ENCODE measurements at places on chromosomes 16 and 17. TPM values are rescaled to one million over a fixed set of nuclear protein-coding genes. Genes with fewer than 3 reads are reported as not detected.

ADPRM gene
- 19.5 TPM for total RNA-seq

SDR42E2 gene
- total RNA-seq, result under 0.01 TPM

CRISPLD2 gene
- total RNA-seq, result 82.6 TPM

CTF1 gene
- total RNA-seq, result 1.7 TPM

ST6GALNAC2 gene
- total RNA-seq, result 1.0 TPM

DLX4 gene
- not detected for total RNA-seq

CLEC3A gene
- not detected for total RNA-seq

MAPK7 gene
- 12.4 TPM for total RNA-seq

ZCCHC14 gene
- total RNA-seq, result 11.0 TPM

OTOP2 gene
- not detected for total RNA-seq

TBC1D3K gene
- total RNA-seq, result under 0.01 TPM

MYH1 gene
- total RNA-seq, result 0.09 TPM

LITAFD gene
- total RNA-seq, result not detected

TPSD1 gene
- total RNA-seq, result not detected

WDR45B gene
- total RNA-seq, result 56.2 TPM

UMOD gene
- total RNA-seq, result not detected

C16orf89 gene
- 3.3 TPM for total RNA-seq

SEPTIN12 gene
- total RNA-seq, result not detected

PKMYT1 gene
- 0.28 TPM for total RNA-seq

TBC1D3 gene
- not detected for total RNA-seq

NPIPB12 gene
- 7.3 TPM for total RNA-seq

SEZ6L2 gene
- 7.0 TPM for total RNA-seq

ALOX15 gene
- total RNA-seq, result not detected

CNTD1 gene
- 0.14 TPM for total RNA-seq

DHRS7B gene
- total RNA-seq, result 14.6 TPM

VASN gene
- total RNA-seq, result 86.0 TPM

CCDC200 gene
- not detected for total RNA-seq

USP43 gene
- under 0.01 TPM for total RNA-seq

CDH5 gene
- total RNA-seq, result 0.83 TPM

CBFA2T3 gene
- not detected for total RNA-seq

NKIRAS2 gene
- total RNA-seq, result 23.9 TPM

PTX4 gene
- 0.09 TPM for total RNA-seq

SOX15 gene
- total RNA-seq, result 0.18 TPM

CD300LG gene
- total RNA-seq, result not detected

RAMP2 gene
- total RNA-seq, result 0.14 TPM

ARL6IP1 gene
- total RNA-seq, result 106 TPM

PRKCB gene
- total RNA-seq, result under 0.01 TPM

SCIMP gene
- total RNA-seq, result not detected

C17orf50 gene
- not detected for total RNA-seq

ZFP3 gene
- 1.3 TPM for total RNA-seq

ADORA2B gene
- total RNA-seq, result 39.1 TPM

IGSF6 gene
- not detected for total RNA-seq

BMERB1 gene
- 53.2 TPM for total RNA-seq

KCNG4 gene
- total RNA-seq, result not detected

MYH13 gene
- total RNA-seq, result 0.09 TPM

FGF11 gene
- 0.71 TPM for total RNA-seq

ATP2A3 gene
- 2.6 TPM for total RNA-seq

IGF2BP1 gene
- 1.1 TPM for total RNA-seq

GRAP gene
- 0.18 TPM for total RNA-seq

GPT2 gene
- 13.4 TPM for total RNA-seq

MYH2 gene
- total RNA-seq, result under 0.01 TPM

Measured in smooth muscle cell of bladder (primary cell).